AML-193 (cell line): ENCODE measurements at places on chromosomes 11 and 22.
A peak's percentile ranks its signal among the peaks of the same experiment; 100 is the strongest.

- DNase-seq: no peak
Measured at GRCh38 chr11:69489746-69490365, 8.4 kb downstream of the LINC01488 start.

- peak; percentile 20 for DNase-seq
Measured at GRCh38 chr11:100575860-100576717, 111.0 kb upstream of the ARHGAP42 start.

GRCh38 chr11:71112990-71113389 is 139.4 kb downstream of the SHANK2 start:
- DNase-seq: no peak

DNA sequence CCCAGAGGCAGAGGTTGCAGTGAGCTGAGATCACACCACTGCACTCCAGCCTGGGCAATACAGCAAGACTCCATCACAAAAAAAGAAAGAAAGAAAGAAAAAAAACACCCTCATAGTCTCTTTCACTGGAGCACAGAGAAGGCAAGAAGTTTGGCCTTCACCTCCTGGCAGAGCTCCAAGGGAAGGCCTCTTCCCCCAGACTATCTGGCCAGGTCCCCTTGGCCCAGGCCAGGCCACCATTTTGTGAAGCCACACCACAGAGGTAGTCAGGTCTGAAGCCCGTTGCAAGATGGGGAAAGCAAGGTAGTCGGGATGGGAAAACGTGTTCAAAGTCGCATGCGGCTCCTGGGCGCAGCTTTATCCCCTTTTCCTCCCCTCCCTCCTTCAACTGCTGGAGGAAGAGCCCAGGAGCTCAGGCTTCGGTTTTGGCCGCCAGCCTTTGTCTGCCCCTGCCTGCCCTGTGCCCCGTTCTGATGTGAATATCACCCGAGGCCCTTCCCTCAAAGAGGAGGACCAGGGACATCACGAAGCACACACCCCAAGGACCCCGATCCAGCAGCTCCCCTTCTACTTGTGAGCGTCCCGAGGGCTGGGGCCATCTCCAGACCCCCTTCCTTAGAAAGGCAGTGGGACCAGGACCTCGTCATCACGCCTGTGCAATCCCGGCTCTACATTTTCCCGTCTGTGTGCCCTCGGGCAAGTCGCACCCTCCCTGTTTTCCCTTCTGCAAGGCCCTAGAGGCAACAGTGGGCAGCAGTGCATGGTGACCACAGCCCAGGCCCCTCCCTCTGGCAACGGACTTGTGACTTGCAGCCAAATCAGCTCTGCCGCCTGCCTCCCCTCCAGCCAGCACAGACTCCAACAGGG is 17.7 kb downstream of the CABP7 start:
- no peak for DNase-seq

- no peak for DNase-seq
Measured at GRCh38 chr11:116557282-116557681, 215.5 kb downstream of the BUD13 start.

- no peak for DNase-seq
Measured at GRCh38 chr22:32810555-32811133, 9.1 kb downstream of the TIMP3 start.

GRCh38 chr11:93267383-93267782 is 63.2 kb upstream of the DEUP1 start:
- DNase-seq: no peak
